Esophagus squamous epithelium (tissue), 5 donors: ENCODE measurements at places on chromosomes 13 and 19. TPM values are rescaled to one million over a fixed set of nuclear protein-coding genes. Genes with fewer than 3 reads are reported as not detected.

DNA sequence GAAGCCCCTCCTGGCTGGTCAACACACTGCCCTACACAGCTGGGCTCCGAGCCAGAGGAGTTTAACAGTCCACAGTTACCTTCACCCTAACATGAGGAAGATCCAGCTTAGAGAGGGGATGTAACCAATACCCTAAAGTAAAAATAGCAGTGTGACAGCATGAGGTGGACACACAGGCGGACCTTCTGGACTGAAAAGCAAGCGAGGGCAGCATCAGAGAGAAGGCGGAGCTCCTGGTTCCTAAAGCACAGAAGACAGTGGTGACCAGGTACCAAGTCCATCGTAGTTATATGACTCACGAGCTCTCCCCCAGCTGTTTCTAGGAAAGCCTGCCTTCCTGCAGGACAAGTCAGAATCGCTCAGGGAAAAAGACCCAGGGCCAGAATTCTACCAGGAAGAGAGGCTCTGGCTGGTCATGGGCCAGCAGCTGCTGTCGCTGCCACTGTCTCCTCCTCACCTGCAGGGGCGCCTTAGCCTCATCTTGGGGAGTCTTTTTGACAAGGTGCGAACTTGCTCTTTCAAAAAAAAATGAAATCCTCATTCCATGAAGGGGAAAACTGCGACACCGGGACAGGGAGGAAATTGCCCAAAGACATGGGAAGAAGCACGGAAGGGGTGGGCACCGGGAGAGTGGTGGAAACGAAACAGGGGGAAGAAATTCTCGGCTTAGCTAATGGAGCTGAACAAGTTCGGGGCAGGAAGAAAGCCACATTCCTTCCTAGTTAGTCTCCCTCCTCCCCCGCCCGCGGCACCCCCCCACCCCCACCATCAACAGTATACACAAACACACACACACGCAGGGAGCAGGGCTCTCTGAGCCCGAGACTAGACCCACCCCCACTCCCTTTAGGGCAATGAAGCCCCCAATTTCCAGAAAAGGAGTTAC lies 1.7 kb downstream of the ELL start:
- no peak for DNase-seq

DNA sequence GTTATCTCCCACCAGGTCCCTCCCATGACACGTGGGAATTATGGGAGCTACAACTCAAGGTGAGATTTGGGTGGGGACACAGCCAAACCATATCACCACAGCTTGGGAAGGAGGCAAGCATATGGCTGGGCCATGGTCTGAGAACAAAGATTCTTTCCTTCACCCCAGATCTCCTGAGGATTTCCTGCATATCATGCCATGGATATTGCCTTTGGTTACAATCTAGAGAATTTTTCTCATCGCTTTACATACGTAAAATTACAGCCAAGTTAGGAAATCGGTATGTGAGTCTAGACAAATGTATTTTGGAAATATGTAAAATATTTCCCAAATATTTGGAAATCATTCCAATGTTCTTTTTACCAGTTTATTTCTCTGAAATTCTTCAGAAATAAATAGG lies 398.3 kb downstream of the RFC3 start:
- no peak for DNase-seq

The MAP3K10 gene
- total RNA-seq = 10.1 TPM

DNA sequence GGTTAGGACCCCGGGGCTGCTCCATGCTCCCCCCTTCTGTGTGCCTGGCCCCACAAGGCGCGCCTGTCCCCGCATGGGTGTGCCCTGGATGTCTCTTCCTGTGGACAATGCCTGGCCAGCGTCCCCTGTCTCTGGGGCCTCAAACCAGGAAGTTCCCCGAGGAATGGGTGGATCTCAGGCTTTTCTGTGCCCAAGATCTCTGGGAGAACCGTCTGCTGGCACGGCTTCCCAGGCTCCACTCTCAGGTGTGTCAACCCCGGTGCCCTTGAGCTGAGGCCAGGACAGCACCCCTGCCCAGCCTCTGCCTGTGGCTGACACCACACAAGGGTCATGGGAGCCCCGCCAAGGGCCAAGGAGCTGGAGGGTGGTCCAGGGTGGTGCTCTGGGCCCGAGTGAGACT lies 15.7 kb downstream of the ZNF444 start:
- no peak for DNase-seq

- DNase-seq = no peak
These were observed 49.8 kb upstream of the ESD start for GRCh38 chr13:46846726-46847125.

GRCh38 chr19:18589380-18590272 lies 1.0 kb downstream of the REX1BD start:
- DNase-seq = no peak

The CALR3 gene
- total RNA-seq = not detected

The OR7A5 gene
- total RNA-seq = not detected

DNA sequence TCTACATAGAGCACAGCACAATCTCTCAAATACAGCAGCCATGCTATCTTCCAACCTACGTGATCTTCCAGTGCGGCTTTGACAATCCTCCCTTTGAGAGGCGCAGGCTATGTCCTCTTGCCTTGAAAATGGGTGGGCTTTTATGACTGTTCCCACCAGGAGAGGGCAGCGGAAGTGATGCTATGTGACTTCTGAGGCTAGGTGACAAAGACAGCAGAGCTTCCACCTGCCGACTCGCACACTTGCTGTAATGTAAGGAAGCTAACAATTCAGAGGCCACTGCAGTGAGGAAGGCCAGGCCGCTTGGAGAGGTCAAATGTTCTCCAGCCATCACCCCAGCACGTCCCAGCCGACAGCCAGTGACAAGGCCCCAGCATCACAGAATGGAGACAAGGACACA lies 65.8 kb downstream of the MRPL57 start:
- DNase-seq = no peak

DNA sequence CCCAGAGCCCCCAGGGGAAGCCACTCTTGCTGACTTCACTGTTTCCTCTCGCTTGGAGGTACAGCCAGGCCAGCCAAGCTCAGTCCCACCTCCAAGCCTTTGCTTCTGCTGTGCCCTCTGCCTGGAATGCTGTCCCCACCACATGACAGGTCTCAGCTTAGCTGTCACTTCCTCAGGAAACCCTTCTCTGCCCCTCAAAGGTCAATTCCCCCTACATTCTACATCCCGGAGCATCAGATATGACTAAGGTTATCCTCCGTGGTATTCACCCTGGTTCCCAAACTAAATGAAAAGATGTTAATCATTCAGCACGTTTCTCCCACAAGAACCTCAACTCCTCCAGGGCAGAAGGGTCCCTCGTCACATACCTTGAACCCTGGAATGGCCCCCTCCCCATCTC lies 53.5 kb downstream of the PTPRS start:
- DNase-seq = no peak

DNA sequence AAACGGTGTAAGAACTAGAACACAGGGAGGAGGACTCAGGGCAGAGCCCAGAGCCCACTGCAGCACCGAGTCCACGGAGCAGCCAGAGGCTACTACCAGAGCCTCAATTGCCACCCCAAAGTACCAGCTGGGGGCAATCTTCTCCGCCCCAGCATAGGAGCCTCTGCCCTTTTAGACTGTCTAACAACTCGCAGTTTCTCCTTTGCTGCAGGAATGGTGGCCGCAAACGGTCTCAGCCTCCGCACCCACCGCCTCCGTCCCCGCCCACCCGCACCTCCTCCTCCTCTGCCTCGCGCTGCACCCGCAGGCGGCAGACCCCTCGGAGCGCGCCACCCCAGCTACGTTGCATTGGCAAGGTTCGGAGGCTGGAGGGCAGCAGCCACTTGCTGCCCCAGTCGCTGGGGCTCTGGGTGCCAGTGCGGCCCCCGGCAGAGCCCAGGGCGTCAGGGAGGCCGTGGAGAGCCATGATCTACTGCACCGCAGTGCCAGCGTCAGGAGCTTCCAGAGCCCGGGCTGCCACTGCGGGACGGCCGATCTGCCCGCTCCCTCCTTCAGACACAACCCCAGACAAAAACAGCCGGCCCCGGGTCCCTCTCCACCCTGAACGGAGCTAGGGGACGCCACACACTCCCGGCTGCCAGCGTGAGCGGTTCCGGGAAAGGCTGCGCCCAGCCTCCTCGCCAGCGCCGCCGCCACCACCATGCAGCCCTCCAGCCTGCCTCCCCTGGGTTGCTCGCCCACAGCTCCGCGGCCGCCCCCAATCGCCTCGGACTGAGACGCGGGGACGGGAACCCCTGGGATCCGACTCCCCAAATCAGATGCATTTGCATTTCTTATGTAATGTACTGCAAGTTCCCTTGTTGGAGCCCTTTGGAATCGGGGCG lies 1.8 kb downstream of the FGF14 start:
- DNase-seq = no peak

GRCh38 chr13:30266756-30267155 lies 40.6 kb downstream of the KATNAL1 start:
- DNase-seq = no peak

GRCh38 chr13:99237981-99238662 lies 20.1 kb downstream of the GPR18 start:
- no peak for DNase-seq

The SMIM44 gene
- not detected for total RNA-seq

- DNase-seq = no peak
These were observed 556 bp downstream of the CACTIN start for GRCh38 chr19:3625996-3626472.

- no peak for DNase-seq
These were observed 2.7 kb upstream of the TEX30 start for GRCh38 chr13:102776271-102776670.

DNA sequence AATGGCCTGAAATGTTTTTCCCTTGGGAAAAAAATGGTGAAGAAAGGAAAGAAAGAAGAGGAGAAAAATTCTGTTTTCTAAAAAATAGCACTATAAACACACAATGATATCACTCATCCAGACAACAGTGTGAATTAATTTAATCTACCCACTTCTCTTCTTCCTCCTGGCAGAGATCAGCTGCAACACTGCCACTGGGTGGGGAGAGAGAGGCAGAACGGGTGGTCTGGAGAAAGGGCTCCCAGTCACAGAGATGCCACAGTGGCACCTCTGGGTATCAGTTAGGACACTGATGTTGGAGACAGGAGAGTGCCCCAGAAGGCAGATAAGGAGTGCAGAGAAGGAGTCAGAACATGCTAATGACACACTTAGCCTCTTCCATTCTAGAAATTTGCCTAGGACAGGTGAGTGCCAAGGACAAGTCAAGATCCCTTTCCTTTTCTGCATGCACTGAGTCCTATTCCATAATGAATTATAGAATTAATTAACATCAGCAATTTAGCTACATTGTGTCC lies 168.6 kb downstream of the SUCLA2 start:
- DNase-seq = no peak

The F10 gene
- 6.7 TPM for total RNA-seq

- no peak for DNase-seq
These were observed 384.6 kb downstream of the UQCRFS1 start for GRCh38 chr19:28828276-28828870.

DNA sequence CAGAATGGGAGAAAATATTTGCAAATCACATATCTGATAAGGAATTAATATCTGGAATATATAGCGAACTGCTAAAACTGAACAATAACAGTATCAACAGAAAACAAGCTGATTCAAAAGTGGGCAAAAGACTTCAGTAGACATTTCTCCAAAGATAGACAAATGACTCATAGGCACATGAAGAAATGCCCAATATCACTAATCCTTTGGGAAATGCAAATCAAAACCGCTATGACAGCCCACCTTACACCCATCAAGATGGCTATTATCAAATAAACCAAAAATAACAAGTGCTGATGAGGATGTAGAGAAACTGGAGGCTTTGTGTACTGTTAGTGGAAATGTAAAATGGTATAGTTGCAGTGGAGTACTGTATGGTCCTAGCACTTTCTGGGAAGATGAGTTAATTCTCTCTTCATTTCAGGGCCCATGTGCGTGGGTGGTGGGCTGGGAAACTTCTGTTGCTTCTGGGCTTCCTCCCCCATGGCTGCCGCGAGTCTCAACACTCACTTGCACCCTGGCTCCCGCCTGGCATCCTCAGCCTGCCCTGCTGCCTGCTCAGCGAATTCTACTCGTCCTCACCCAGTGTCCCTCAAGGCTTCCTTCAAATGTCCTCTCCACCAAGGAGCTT lies 12.4 kb upstream of the GJA3 start:
- no peak for DNase-seq

DNA sequence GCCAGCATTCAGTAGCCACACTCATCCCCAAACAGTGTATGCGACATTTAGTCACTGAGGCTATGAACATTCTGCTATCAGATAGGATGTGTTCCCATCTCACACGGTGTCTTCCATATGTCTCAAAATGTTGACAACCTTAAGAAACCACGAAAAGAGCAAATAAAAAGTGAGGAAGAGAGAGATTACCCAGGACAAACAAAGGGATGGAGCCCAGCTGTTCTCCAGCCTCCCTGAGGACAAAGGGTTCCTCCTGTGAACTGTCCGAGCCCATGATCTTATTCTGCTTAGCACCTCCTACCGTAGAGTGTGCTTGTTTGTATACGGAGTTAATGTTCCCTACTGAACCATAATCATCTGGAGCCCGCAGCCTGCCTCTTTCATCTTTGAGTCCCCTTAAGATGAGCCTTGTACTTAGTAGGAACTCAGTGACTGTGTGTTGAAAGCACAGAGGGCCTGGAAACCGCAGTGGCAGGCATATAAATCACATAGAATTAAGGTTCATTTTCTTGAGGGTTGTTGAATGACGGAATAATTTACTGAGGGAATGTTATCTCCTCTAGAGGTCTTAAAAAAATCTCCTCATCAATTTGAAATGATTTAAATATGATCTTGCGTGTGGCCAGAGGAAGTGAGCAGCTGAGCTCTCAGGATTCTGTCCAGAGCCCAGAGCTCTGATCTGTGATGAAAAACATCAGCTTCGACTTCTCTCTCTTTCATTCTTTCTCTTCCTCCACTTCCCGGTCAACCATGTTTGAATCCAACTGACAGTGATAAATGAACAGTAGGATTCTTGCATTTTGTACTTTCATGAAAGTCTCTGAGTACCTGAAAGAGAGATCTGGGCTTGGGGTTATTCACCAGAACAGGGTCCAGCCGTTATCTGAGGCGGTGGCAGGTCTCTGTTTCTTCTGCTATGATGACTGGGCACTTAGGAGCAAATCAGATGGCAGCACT lies 200.5 kb downstream of the KLF5 start:
- DNase-seq = no peak

- DNase-seq = no peak
These were observed 1060.5 kb downstream of the DIAPH3 start for GRCh38 chr13:59103004-59103768.

DNA sequence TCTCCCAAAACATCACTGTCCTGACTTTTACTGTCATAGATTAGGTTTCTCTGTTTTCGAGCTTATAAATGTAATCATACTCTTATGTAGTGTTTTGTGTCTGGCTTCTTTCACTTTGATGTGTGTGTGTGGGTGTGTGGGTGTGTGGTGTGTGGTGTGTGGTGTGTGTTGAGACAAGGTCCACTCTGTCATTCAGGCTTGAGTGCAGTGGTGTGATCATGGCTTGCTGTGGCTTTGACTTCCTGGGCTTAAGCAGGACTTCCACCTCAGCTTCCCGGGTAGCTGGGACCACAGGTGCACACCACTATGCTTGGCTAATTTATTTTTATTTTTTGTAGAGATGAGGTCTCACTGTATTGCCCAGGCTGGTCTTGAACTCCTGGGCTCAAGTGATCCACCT lies 59.6 kb downstream of the PDS5B start:
- no peak for DNase-seq

GRCh38 chr19:39524495-39524894 lies 8.2 kb downstream of the EID2B start:
- DNase-seq = no peak

- DNase-seq = no peak
These were observed 528.3 kb upstream of the ATXN8OS start for GRCh38 chr13:69579351-69579750.
